ENCODE measurements at places on chromosomes 6 and 20.

- DNase-seq = no peak
These were observed 38.3 kb downstream of the MAPK14 start for GRCh38 chr6:36065916-36066315.

- no peak for DNase-seq
These were observed 541.7 kb upstream of the FLRT3 start for GRCh38 chr20:14879020-14879697.

- no peak for DNase-seq
These were observed 128.6 kb downstream of the ARID1B start for GRCh38 chr6:156905801-156906200.

- DNase-seq = no peak
These were observed 29.4 kb upstream of the SYNCRIP start for GRCh38 chr6:85672050-85672449.

DNA sequence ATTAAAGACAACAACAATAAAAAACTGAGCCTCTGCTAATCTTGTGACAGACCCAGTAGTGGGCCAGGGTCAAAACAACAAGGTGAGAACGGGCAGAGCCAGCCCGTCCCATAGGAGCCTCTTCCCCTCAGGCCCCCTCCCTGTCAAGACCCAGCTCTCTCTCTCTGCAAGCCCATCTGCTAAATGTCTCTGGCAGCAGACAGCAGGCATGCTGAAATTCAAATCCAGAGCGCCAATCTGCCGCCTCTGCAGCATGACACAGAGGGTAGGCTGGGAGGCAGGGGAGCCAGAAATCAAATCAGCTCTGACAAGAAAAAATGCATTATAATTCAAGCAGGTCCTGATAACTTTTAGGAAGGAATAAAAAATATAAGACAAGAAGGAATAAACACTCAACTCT, 26.3 kb downstream of the METTL24 start:
- DNase-seq = no peak

DNA sequence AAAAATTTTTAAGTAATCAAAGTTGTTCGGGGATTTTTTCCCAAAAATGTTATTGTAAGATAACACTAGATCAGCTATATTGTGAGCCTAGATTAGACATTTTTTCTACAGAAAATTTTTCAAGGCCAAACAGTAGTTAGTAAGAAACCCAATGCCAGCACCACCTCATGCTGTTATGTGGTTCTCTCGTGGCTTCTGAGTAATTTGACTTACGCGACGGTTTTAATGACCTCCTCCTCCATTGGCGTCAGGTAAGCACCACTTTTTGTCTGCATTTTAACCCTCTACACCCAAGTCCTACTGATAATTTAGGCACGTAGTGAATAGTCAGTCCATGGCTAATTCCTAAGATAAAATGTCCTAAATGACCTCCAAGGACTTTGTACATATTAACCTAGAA, 9.7 kb downstream of the RPS6KA2 start:
- DNase-seq = no peak

DNA sequence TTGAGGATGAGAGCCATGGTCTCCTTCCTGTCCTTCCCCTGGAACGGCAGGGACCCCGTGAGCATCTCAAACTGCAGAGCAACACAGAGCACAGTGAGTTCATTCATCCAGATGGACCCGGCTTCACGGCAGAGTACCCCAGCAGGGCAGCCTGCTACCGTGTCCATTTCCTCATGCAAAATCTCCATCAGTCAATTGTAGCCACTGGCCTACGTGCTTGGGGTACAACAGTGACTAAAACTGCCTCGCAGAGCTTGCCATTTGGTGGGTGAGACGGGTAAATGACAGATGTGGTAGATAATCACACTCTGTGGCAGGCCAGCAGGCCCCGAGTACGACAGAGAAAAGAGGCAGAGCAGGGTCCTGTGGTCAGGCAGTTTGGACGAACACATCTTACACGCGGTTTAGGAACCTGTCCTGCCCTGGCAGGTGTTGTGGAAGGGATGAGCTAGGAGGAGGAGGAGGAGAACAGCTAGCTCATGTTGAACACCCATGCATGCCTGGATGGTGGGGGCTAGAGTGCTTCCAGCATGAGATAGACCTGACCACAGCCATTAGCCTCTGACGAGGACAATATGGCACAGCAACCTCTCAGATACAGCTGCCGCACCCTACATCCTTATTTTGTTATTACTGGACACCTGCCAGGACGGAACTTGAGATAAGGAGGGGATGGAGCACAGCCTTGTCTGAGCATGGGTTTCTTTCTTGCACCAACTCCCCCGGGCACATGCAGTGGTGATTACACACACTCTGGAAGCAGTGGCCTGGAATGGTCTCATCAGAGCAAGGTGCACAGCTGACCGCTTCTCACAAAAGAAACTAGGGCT, 95.6 kb downstream of the RAMACL start:
- DNase-seq = no peak

DNA sequence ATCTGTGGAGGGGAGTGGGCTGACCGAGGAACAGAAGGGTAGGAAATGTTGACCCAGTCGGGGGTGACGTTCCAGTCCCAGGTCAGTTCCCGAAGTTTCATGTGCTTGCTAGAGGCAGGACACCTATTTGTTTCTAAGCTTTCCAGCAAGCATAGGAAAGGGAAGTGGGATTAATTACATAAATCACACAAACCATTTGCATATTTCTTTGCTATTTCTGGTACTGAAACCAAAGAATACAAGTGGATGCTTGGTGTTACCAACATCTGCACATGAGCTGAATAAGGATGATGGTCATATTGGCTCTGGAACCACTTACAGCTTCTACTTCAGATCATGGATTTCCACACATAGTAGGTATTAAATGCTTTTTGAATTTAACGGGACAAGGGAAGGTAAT, 546.5 kb downstream of the PRKN start:
- DNase-seq = no peak

Measured in nucleus accumbens (tissue), 56 donors.